GM23248 (cell line): ENCODE measurements at places on chromosomes 3 and 15. TPM values are rescaled to one million over a fixed set of nuclear protein-coding genes. Genes with fewer than 3 reads are reported as not detected.

DNA sequence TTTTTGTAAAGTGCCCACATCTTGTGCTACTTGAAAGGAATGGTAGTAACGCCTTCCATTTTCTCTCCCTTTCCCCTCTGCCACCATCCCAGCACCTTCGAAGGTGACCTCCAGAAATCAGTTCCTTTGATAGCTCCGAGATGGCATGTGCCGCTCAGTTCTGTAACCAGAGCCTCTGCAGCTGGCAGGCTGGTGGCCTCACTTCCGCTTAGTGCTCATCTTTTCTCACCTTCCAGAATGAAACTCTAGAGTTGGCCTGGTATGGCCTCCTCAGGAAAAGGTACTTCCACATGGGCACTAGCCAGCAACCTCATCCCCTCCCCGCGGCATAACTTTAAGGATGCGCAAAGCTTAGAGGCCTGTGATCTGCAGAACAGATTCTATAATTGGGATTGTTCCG lies 38.8 kb downstream of the ETV5 start:
- DNase-seq: no peak

- DNase-seq: no peak
Measured at GRCh38 chr15:80815106-80815505, 35.9 kb downstream of the CEMIP start.

GRCh38 chr15:27934782-27935181 lies 164.3 kb downstream of the OCA2 start:
- no peak for DNase-seq

DNA sequence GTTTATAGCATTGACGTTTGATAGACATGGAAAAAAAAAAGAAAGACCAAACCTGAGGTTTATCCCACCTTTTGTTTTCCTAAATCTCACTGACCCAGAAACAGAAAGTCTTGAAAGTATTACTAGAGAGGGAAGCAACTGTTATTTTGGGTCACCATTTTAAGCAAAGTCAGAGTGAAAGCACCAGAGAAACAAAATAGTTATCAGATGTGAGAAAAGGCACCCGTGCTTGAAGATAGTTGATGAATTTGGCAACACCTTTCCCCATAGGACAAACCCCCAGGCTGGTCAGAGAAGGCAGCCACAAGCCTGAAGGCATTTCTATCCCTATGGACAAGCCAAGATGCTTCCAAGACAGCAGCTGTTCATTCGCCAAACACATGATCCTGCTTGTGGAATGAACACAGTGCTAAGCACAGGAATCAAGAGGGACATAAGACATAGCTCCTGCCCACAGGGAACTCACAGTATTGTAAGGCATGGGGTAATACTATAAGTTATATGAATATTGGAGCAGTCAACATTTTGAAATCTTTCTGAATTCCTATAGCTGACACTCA lies 170.9 kb downstream of the ERC2 start:
- no peak for DNase-seq

DNA sequence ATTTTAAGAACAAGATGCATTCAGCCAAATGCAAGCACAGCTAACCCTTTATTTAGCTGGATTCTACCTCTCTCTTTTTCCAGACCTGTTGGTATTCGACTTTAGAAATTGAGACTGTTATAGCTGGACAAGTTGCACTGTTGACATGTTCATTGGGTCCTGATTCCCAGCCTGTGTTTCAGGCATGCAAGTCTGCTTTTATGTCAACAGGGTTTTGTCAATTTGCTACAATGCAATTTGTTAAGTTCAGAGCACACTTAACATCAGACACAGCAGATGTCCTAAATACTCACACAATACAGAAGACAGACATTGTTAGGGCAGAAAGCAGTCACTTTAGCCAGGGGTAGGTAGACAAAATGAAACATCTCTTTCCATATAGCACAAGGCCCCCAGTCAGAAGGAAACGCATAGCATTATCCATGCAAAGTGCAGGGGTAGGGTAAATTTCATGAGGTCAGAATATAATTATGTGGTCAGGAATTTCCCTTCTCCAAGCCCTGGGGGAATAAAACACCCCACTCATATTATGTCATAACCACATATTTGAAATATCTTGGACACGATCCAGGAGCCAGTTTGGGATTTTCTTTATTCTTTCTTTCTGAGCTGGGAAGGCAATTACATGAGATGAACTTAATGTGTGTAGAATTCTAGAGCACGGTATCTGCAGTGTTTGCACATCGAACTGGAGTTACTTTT lies 504.1 kb downstream of the NTRK3 start:
- peak; percentile 85 for DNase-seq

DNA sequence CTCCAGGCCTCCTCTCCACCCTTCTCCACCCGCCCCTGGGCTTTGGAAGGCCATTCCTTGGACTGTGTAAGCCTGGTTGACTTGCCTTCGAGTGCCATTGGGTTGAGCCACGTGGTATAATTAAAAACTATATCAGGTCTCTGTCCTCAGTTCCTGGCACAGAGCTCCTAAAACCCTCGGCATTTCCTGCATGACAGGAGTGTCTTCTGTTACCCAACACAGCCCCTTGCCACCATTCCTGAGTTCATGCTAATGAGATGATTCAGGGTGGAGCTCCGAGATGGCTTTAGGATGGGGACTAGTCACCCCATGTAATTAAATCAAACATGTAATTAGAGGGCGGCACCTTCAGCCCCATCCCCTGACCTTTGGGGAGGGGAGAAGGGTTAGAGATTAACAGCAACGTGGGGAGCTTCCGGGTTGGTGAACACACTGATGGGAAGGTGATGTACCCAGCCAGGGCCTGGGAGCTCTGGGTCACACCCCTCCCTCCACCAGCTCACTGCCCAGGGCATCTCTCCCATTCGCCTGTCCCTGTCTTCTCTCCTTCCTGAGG lies 256.4 kb downstream of the FAM43A start:
- no peak for DNase-seq

GRCh38 chr3:69806735-69807438 lies 67.6 kb downstream of the MITF start:
- DNase-seq: peak; percentile 83

DNA sequence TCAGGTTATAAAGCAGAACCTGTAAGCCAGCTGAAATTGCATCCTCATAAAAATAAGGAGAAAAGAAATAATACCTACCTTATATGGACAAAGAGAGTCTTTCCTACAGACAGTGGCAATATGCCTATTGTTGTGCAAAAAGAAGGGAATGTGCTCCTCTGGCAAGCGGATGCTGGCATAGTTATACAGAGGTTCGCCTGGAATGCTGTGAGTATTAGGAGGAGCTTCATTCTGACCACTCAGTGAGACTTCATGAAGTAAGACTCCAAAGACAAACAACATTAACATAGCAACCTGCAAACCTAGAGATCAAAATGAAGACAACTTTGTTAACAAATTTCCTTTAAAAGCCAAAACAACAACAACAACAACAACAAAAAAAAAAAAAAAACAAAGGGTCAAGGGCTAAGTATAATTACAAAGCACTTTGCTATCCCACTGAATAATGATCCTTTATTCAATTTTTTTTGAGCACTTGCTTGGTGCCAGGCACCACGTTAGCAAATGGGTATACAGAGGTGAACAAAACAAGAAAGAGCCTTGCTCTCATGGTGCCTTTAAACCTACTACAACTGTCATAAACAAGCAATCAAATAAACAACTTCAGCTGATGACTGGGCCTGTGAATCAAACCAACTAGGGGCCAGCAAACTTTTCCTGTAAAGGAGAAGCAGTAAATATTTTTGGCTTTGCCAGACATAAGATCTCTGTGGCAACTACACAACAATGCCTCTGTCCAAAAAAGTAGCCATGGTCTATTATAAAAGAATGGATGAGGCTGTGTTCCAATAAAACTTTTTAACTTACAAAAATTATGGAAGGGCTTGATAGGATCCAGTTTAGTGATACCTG lies 3.7 kb downstream of the EOGT start:
- DNase-seq: peak; percentile 98

DNA sequence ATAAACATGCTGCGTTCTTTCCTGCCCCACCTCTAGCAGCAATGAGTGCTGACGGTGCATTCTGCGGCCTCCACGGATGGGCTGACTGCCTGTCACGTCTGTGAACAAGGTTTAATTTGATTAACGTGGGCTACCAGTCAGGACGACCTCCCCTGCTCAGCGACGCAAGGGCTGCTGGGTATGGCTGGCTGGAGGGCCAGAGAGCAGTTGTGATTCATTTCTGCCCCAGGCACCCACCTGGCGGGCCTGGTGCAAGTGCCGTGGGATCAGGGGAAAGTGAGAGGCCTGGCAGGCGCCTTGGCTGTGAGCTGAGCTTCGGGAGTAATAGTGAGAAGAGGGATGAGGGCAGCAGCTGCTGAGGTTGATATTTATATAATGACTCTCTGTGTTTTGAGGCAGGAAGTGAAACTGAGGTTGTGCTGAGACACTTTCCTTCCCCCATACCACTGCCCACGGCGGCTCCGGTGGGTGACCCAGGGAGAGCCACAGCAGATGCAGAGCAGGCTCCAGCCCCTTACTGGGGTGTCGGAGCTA lies 190.4 kb upstream of the BCL6 start:
- DNase-seq: no peak

GRCh38 chr15:77988347-77989295 lies 88.9 kb downstream of the TBC1D2B start:
- no peak for DNase-seq

- peak; percentile 74 for DNase-seq
Measured at GRCh38 chr3:178439504-178439903, 96.7 kb upstream of the KCNMB2 start.

DNA sequence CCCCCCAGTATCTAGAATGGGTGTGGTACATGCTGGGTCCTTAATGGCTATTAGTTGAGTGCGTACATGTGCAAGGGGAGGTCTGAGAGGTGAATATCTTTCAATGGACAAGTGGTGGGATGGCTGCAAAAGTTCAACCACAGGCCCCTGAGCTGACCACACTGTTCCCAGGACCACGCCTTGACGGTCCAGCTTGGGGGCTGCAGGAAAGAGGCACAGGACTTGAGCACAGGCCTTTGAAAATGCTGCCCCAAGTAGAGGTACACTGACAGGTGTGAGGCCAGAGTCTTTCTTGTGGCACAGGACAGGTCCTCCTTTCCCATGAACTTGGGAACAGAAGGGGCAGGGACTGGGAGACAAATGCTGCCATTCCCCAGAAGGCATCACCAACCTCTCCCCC lies 24.0 kb downstream of the AMOTL2 start:
- peak; percentile 12 for DNase-seq

- DNase-seq: no peak
Measured at GRCh38 chr3:195821403-195822130, 9.8 kb upstream of the MUC4 start.

DNA sequence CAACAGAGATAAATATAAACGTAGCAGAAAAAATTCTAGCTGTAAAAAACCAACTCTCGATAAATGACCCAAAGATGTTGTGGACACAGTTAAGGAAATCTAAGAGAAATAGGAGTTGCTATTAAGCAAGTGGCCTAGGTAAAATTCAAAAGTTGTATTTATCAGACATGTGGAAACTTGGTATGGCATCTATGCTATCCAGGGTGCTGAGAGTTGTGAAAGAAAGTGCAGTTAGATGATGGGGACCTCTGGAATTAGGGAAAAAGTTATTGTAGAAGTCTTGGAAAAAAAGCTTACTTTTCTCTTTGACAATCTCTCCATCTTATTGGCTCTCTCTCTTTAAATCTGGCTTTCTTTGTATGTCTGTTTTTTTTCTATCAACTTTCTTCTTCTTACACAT lies 1090.9 kb downstream of the TBL1XR1 start:
- DNase-seq: peak; percentile 8

- no peak for DNase-seq
Measured at GRCh38 chr3:172317481-172317880, 130.8 kb downstream of the GHSR start.

DNA sequence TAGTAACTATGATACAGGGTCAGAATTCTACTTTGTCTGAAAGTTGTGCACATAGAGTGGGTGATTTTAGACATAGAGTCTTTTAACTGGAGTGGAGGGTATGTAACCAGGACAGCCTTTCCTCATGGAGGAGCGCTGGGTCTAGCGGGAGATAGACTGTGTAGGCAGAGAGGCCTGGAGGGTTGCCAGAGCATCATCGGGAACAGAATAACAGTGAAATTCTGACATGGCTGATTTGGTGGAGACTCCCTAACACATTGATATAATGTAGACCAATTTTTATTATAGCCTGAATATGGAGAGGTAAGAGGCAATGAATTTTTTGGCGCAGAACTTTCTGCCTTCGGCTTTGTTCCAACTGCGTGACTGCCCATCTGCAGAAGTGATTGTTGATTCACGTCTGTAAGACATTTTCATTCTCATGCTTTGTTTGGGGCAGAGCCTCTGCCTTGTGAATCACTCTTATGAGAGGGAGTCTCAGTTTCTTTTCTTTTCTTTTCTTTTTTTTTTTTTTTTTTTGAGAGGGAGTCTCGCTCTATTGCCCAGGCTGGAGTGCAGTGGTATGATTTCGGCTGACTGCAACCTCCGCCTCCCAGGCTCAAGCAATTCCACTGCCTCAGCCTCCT lies 16.0 kb downstream of the LPP start:
- no peak for DNase-seq

DNA sequence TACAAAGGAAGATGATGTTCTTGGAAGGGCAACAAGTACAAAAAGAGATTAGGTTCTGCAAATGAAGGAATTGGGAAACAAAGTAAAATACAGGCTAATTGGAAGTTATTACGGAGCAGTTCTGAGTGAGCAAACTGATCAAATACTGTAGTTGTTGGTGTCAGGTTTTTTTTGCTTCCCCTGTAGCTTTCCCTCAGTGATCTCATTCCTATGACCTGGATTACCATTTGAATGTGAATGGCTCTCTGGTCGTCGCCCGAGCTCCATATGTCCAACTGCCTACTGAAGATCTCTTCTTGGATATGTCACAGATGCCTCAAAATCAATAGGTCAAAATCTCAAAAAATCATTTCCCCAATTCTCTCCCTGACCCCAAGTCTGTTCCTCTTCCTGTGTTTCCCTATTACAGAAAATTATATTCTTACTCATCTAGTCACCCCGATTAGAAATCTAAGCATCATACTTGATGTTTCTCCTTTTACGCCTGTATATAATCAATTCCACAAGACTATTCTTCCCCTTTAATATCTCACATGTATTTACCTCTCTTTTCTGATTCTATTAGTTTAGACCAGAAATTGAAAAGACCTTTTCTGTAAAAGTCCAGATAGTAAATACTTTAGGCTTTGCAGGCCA lies 29.0 kb downstream of the GOLM2 start:
- no peak for DNase-seq

- DNase-seq: no peak
Measured at GRCh38 chr3:9797196-9797945, 4.5 kb downstream of the ARPC4 start.

- DNase-seq: peak; percentile 38
Measured at GRCh38 chr15:56194035-56194434, 49.6 kb downstream of the RFX7 start.

Gene KLHL6
- total RNA-seq: not detected in 2 replicates

Gene GALNT15
- 11.7 and 12.9 TPM in 2 replicates for total RNA-seq

Gene DOCK3
- total RNA-seq: 0.43 and 0.51 TPM in 2 replicates

Gene SLC4A7
- total RNA-seq: 73.4 and 81.6 TPM in 2 replicates

Gene RASL12
- total RNA-seq: not detected in 2 replicates

Gene PLA2G4F
- total RNA-seq: not detected in 2 replicates

Gene CPNE9
- total RNA-seq: not detected in 2 replicates
